ENCODE measurements at places on chromosomes 16 and 17.

- H3K27me3 ChIP-seq = no peaks in the 10 kb centered on the region
- no peaks in the 10 kb centered on the region for H3K4me1 ChIP-seq
- H3K36me3 ChIP-seq = no peaks in the 10 kb centered on the region
Observed at GRCh38 chr16:27127308-27127707, 60.6 kb downstream of the C16orf82 start.

DNA sequence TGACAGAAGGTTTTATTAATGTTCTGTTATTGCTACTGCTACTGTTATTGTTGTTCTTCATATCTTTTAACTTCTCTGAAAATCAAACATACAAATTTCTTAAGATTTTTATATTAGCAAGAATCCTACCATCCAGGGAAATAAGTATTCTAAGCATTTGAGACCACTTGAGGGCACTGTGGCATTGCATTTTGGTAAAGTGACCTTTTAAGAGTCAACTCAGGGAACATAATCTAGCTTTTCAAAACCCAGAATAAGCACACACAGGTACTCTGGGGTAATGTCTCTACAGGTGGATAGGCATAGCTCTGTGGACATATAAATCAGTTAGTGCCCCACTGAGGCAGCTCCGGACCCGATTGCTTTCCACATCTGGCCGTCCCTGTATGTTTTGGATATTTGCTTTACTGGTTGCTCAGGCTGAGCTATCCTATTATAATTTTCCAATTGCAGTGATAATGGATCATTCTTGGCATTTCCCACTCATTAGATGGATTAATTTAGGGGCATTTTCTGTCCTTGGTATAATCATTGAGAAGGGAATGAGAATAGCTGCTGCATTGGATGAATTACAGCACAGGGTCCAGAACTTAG lies 1425.1 kb upstream of the CDH8 start:
- no peaks in the 10 kb centered on the region for H3K36me3 ChIP-seq
- H3K4me3 ChIP-seq = no peak overlapping the region
- no peaks in the 10 kb centered on the region for H3K27me3 ChIP-seq
- H3K4me1 ChIP-seq = no peaks in the 10 kb centered on the region

DNA sequence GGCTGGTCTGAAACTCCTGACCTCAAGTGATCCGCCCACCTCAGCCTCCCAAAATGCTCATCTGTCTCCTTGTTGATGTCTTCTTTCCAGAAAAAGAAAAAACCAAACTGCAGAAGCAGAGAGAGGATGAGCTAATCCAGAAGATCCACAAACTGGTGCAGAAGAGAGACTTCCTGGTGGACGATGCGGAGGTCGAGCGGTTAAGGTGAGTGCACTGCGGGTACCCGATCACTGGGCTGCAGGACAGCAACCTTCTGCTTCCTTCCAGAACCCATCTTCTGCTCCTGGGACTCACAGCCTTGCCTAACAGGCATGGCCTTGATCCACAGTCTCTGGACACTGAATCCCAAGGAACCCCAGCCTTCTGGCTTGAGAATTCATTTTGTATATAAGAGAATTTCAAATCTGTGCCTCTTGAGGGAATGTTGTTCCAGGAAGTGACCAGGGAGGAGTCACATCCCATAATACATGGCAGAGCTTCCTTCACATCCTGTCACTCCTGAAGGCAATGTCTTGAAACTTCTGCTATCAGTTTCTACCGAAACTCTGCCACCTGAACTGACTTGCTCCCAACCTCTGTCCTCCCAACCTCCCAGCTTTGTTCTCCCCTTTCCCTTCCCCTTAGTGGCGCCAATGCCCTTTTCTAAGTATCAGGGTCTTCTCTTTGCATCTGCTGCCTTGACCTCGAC lies 61.7 kb downstream of the MARF1 start:
- H3K4me1 ChIP-seq = peaks cover 7% of the 10 kb centered on the region
- H3K4me3 ChIP-seq = no peak overlapping the region
- no peak for DNase-seq
- no peaks in the 10 kb centered on the region for H3K27me3 ChIP-seq

- no peak overlapping the region for H3K27ac ChIP-seq
- H3K27me3 ChIP-seq = no peaks in the 10 kb centered on the region
- H3K4me1 ChIP-seq = no peaks in the 10 kb centered on the region
- peaks cover 6% of the 10 kb centered on the region for H3K36me3 ChIP-seq
- DNase-seq = no peak
Observed at GRCh38 chr17:78687944-78688343, 94.1 kb downstream of the CYTH1 start.

DNA sequence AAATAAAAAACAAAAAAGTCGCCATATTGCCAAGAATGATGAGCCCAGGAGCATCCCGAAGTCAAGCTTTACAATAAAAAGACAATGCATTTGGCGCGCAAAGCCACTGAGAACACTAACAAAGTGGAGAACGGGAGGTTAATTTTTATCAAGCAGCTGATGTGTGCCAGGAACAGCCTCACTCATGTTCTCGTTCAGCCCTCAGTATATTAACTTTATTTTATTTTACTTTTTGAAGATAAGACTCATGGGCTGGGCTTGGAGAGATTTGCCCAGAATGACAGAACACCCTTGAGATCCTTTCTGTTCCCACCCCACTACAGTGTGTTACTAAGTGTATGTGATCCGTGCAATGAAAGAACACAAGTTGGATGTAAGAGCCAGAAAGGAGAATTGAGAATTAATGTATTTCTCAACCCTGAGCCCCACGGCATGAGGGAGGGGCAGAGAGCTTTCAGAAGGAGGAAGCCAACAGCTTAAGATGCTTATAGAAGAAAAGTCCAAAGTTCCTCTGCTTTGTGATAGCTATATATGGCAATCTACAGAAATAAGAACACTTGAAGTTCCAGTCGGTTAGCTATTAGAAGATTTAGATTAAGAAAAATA lies 48.4 kb downstream of the COTL1 start:
- no peaks in the 10 kb centered on the region for H3K4me1 ChIP-seq
- H3K27me3 ChIP-seq = no peaks in the 10 kb centered on the region
- DNase-seq = no peak
- H3K4me3 ChIP-seq = no peak overlapping the region
- H3K27ac ChIP-seq = no peak overlapping the region
- no peaks in the 10 kb centered on the region for H3K36me3 ChIP-seq

GRCh38 chr16:75095204-75095621 lies 21.4 kb downstream of the LDHD start:
- no peaks in the 10 kb centered on the region for H3K27me3 ChIP-seq
- peaks cover 24% of the 10 kb centered on the region for H3K36me3 ChIP-seq
- no peak overlapping the region for H3K4me3 ChIP-seq
- DNase-seq = no peak
- no peak overlapping the region for H3K27ac ChIP-seq
